ENCODE measurements at places on chromosomes 6 and 20.

GRCh38 chr20:19260412-19261090 is 48.1 kb downstream of the SLC24A3 start:
- no peak for DNase-seq
- H3K27ac ChIP-seq = no peak overlapping the region
- peaks cover 6% of the 10 kb centered on the region for H3K4me1 ChIP-seq
- peaks cover 3% of the 10 kb centered on the region for H3K27me3 ChIP-seq
- no peaks in the 10 kb centered on the region for H3K36me3 ChIP-seq

DNA sequence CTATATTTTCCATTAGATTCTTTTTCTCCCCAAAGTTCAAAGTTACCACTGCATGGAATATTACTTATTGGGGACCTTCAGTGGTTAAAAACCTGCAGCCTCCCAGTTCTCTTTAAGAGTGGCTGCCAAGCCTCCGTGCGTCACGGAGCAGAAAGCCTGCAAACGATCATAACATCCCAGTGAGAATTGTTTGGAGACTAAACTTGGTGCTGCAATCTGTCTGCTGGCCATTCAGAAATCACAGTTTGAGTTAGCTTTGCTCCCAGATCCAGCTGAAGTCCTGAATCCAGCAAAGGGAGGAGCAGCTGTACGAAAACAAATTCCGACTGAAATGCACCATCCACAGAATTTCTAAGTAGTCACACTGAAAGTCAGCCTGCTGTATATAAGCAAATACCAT is 213.5 kb upstream of the PDE10A start:
- H3K27ac ChIP-seq = no peak overlapping the region
- peaks cover 61% of the 10 kb centered on the region for H3K27me3 ChIP-seq
- H3K36me3 ChIP-seq = no peaks in the 10 kb centered on the region
- no peaks in the 10 kb centered on the region for H3K4me1 ChIP-seq
- DNase-seq = no peak
- H3K4me3 ChIP-seq = no peak overlapping the region

DNA sequence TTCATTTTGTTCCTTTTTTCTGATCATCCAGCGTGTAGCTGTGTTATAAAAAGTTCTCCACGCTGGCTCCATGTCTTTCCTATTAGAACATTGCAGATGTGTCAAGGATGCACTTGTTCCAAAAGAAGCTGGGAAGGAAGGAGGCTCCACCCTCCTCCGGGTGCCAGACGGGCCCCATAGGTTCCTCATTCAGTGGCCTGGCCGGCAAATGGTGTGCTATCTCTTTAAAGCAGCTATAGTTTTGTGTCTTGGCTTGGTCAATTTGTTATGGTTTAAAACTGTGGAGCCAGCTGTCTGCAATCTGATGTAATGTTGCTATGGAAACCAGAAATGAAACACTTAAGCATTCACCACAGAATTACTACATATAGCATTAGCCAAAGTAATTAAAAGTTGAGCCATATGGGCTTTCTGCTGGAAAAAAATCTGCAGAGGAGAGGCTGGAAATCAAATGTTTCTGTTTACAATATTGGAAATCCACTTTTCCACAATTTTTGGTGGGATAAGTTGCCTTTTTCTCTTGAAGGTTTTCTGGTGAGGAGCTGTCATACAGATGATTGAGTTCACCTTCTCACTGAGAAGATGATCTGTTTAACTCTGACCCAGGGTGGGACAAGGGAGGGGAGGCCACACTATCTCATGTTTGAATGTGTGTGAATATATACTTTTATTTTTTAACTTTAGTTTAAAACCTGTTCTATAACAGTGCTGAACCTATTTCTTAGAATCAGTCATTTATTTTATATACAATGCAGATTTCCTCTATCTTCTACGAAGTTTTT is 167.4 kb downstream of the SASH1 start:
- peak overlapping the region; percentile 65 for H3K4me3 ChIP-seq
- peaks cover 39% of the 10 kb centered on the region for H3K4me1 ChIP-seq
- peak overlapping the region; percentile 82 for H3K27ac ChIP-seq
- H3K27me3 ChIP-seq = no peaks in the 10 kb centered on the region
- no peak for DNase-seq

GRCh38 chr6:75762063-75762462 is 13.0 kb downstream of the MYO6 start:
- H3K27me3 ChIP-seq = no peaks in the 10 kb centered on the region
- no peak for DNase-seq
- peaks cover 9% of the 10 kb centered on the region for H3K36me3 ChIP-seq
- no peak overlapping the region for H3K27ac ChIP-seq
- peaks cover 20% of the 10 kb centered on the region for H3K4me1 ChIP-seq

DNA sequence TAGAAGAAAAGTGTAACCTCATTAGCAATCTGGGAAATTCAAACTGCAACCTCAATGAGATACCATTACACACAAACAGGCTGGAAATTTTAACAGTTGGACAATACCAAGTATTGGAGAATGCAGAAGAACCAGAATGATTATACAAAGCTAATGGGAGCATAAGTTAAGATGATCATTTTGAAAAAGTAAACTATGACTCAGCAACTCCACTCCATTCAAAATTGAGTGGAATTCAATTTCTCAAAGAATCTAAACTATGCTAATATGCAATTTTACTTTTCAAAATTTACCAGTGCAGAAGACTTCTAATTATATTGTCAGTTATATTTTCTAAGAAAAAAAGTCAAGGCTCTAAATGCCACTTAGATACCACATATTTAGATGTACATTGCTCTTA is 17.2 kb downstream of the GPLD1 start:
- H3K4me3 ChIP-seq = no peak overlapping the region
- H3K36me3 ChIP-seq = no peaks in the 10 kb centered on the region
- no peak overlapping the region for H3K27ac ChIP-seq
- no peak for DNase-seq

- H3K27ac ChIP-seq = no peak overlapping the region
- peaks cover 5% of the 10 kb centered on the region for H3K36me3 ChIP-seq
- H3K27me3 ChIP-seq = no peaks in the 10 kb centered on the region
- no peak for DNase-seq
These were observed 38.1 kb upstream of the UTRN start for GRCh38 chr6:144246988-144247387.

- H3K4me3 ChIP-seq = no peak overlapping the region
- no peaks in the 10 kb centered on the region for H3K27me3 ChIP-seq
- DNase-seq = no peak
- peak overlapping the region; percentile 57 for H3K27ac ChIP-seq
- peaks cover 7% of the 10 kb centered on the region for H3K36me3 ChIP-seq
These were observed 278.5 kb upstream of the MAN1A1 start for GRCh38 chr6:119627908-119628669.

GRCh38 chr6:160357088-160357487 is 8.9 kb downstream of the SLC22A3 start:
- H3K4me1 ChIP-seq = no peaks in the 10 kb centered on the region
- H3K36me3 ChIP-seq = no peaks in the 10 kb centered on the region
- peaks cover 28% of the 10 kb centered on the region for H3K27me3 ChIP-seq
- H3K4me3 ChIP-seq = no peak overlapping the region
- H3K27ac ChIP-seq = no peak overlapping the region

GRCh38 chr20:41696428-41696827 is 78.3 kb upstream of the CHD6 start:
- H3K27ac ChIP-seq = no peak overlapping the region
- no peaks in the 10 kb centered on the region for H3K36me3 ChIP-seq
- no peak for DNase-seq
- no peak overlapping the region for H3K4me3 ChIP-seq
- peaks cover 8% of the 10 kb centered on the region for H3K4me1 ChIP-seq
- H3K27me3 ChIP-seq = peaks cover 24% of the 10 kb centered on the region

DNA sequence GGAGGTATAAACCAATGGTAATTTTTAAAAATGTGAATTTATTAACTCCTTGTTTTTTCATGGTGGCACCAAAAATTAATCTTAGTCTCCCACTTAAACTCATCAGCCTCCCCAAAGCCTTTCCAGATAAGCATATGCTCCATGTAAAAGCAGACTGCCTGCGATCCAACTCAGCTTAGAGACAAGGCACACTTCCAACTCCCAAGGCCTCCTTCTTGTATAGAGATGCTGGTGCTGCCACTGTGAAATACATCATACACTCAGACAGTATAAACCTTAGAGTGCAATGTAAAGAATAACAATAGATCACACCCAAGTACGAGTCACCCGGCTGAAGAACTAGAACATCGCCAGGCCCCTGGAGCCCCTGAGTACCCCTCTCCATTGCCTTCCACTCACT is 2.0 kb downstream of the ANKRD6 start:
- no peaks in the 10 kb centered on the region for H3K27me3 ChIP-seq
- H3K4me1 ChIP-seq = peaks cover 35% of the 10 kb centered on the region
- peak overlapping the region; percentile 77 for H3K4me3 ChIP-seq
- no peak for DNase-seq
- peak overlapping the region; percentile 89 for H3K27ac ChIP-seq

GRCh38 chr6:169326067-169326799 is 72.6 kb upstream of the THBS2 start:
- H3K27me3 ChIP-seq = no peaks in the 10 kb centered on the region
- H3K4me1 ChIP-seq = peaks cover 4% of the 10 kb centered on the region
- H3K27ac ChIP-seq = no peak overlapping the region
- H3K36me3 ChIP-seq = no peaks in the 10 kb centered on the region

DNA sequence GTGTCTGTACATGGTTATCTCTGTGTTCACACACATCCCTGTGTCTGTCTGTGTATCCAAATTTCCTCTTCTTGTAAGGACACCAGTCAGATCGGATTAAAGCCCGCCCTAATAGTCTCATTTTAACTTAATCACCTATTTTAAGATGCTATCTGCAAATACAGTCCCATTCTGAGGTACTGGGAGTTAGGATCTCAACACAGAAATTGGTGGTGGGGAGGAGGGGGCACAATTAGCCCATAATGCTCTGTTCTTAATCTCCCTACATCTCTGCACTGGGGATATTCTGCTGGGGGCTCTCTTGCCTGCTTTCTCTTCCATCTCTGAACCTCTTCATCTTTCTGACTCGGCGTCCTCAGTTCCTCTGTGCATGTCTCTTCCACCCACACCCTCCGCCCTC is 320.7 kb downstream of the CDC5L start:
- DNase-seq = no peak
- H3K4me3 ChIP-seq = no peak overlapping the region
- peaks cover 2% of the 10 kb centered on the region for H3K27me3 ChIP-seq
- peaks cover 3% of the 10 kb centered on the region for H3K4me1 ChIP-seq
- H3K27ac ChIP-seq = no peak overlapping the region

- no peaks in the 10 kb centered on the region for H3K36me3 ChIP-seq
- peaks cover 72% of the 10 kb centered on the region for H3K27me3 ChIP-seq
- no peak overlapping the region for H3K27ac ChIP-seq
- H3K4me3 ChIP-seq = no peak overlapping the region
- no peak for DNase-seq
These were observed 261.9 kb downstream of the CDH26 start for GRCh38 chr20:60219984-60220562.

DNA sequence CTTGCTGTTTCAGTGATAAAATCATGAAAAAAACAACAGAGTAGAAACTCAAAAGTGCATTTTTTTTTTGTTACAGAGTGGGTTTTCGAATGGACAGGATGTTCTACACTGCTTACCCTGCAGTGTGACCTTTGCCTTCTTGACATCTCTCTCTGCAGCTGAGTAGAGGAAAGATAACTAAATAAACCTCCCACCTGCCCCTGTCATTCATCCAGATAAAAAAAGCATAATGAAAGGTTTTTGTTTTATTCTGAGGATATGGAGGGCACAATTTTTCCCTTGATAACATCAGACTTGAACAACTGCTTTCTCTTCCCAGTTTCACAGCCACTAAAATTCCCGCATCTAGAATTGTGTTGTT is 193.6 kb upstream of the FOXQ1 start:
- no peak for DNase-seq
- H3K36me3 ChIP-seq = no peaks in the 10 kb centered on the region
- H3K27me3 ChIP-seq = peaks cover 19% of the 10 kb centered on the region
- H3K4me3 ChIP-seq = no peak overlapping the region

DNA sequence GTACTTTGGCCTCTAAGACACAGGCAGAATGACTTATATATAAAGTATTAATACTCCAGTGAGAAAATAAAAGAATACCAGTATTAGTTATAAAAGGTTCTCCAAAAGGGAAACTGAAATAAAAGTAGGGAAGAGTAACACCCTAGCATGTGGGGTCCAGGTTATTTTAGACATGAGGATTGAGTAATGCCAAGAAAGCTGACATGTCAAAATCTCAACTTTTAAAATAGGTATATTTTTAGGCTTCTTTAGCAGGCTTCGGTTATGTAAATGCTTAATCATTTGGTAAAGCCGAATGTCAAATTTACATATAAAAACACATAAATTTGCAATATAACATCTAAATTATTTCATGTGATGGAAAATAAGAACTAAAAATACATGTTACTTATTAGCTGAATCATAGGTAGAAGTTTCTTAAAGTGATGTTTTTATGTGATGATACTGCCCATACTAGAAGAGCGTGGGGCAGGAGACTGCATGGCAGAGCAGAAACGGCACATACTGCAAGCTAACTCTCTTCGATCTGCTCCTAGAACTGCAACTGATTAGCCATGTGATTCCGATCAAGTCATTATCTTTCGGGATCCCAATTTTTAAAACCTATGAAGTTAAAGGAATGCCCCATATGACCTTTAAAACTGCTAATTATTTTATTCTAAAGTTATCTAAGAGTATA is 129.4 kb upstream of the DST start:
- DNase-seq = no peak
- no peak overlapping the region for H3K27ac ChIP-seq
- H3K36me3 ChIP-seq = peaks cover 3% of the 10 kb centered on the region
- H3K4me1 ChIP-seq = peaks cover 6% of the 10 kb centered on the region
- no peaks in the 10 kb centered on the region for H3K27me3 ChIP-seq

GRCh38 chr6:7115543-7116231 is 7.9 kb downstream of the RREB1 start:
- no peaks in the 10 kb centered on the region for H3K27me3 ChIP-seq
- H3K36me3 ChIP-seq = no peaks in the 10 kb centered on the region
- H3K4me1 ChIP-seq = peaks cover 56% of the 10 kb centered on the region
- peak overlapping the region; percentile 11 for H3K27ac ChIP-seq

GRCh38 chr6:134593024-134593423 is 275.1 kb upstream of the SGK1 start:
- H3K4me3 ChIP-seq = no peak overlapping the region
- H3K27ac ChIP-seq = no peak overlapping the region
- H3K4me1 ChIP-seq = peaks cover 16% of the 10 kb centered on the region
- no peak for DNase-seq
- no peaks in the 10 kb centered on the region for H3K36me3 ChIP-seq
- peaks cover 5% of the 10 kb centered on the region for H3K27me3 ChIP-seq

DNA sequence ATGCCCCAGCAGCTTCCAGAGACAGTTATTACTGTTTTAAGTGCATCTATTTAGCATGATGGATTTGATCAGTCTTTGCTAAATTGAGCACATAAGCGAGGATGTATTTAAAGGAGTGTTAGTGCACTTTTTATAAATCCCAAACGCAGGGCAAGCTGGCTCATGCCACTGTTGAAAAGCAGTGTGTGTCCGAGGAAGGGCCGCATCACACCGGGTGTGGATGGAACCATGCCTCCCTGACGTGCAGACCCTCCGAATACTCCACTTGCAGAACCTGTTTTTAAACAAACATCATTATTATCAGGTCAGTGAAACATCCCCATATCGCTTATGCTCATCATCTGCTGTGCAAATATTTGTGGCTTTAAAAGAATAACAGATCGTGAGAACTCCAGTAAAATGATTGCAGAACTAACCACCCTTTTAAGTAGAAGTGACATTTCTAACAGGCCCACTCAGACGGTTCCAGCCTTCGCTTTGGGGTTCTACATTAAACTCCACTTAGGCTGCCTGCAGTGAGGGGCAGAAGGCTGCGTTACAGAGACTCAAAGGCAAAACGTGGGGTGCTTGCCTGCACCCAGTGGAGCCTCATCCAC is 190.1 kb downstream of the CDH4 start:
- peaks cover 12% of the 10 kb centered on the region for H3K4me1 ChIP-seq
- H3K4me3 ChIP-seq = no peak overlapping the region
- H3K27ac ChIP-seq = no peak overlapping the region
- H3K27me3 ChIP-seq = peaks cover 16% of the 10 kb centered on the region
- H3K36me3 ChIP-seq = no peaks in the 10 kb centered on the region
